Small intestine (tissue), 16 donors: ENCODE measurements at places on chromosomes 11 and 22. TPM values are rescaled to one million over a fixed set of nuclear protein-coding genes. Genes with fewer than 3 reads are reported as not detected.
A peak's percentile ranks its signal among the peaks of the same experiment; 100 is the strongest.

Gene BACE1
- 27.9 TPM for polyA plus RNA-seq

Gene KCNE3
- 17.0 TPM for polyA plus RNA-seq

DNA sequence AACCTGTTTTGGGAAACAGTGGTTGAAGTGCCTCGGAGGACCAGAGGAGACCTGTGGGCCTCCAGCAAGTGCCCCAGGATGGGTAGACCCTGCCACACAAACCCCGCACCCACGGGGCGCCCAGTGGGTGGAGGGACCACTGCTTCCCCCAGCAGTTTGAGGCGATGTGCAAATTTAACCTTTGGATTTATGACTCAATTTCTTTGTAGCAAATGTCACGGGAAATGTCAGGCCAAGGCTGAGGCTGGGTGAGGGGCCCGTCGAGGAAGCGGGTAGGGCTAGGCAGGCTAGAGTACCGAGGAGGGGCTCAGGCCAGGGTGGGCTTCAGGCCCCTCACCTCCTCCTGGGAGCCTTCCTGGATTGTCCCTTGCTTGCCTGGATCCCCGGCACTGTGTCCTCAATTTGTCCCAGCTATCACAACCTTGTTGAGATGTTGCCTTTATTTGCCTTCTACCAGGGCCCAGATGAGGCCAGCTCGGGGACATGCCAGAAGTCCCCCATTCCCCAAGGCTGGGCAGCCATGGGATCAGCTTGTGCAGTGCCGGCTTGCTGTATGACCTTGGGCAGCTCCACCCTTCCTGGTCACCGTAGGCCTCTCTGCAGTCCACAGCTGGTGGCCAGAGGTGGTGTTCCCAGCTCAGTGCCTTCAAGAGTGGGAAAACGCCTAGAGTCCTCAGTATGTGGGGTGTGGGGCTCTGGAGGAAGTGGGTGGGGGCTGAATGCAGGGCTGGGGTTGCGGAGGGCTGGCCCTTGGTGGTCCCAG, 39.5 kb upstream of the PRODH start:
- DNase-seq: no peak

DNA sequence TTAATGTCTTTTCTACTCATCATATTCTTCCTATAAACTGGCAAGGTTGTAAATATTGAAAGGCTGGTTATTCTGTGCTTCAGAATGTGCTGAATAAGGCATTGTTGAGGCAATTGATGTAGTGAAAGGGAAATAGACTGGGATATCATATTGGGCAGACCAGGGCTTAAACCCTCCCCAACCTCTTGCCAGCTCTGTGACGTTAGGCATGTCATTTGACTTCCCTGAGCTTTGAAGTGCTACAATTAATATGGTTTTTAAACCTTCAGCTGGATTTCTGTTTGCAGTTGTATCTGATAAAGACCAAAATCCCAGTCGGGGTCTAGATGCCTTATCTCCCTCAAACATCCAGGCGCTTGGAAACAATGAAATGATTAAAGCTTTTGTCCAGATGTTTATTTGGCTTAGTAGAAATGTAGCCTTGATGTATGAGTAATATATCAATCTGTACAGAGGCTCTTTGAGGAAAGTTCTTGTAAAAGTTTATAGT, 208.1 kb downstream of the DBX1 start:
- no peak for DNase-seq

- no peak for DNase-seq
Observed at GRCh38 chr11:86294026-86294425, 8.0 kb upstream of the HIKESHI start.

Gene PLA2G3
- 4.2 TPM for polyA plus RNA-seq

Gene ANKRD49
- polyA plus RNA-seq: 23.3 TPM

GRCh38 chr11:125279676-125280418, 115.3 kb downstream of the PKNOX2 start:
- DNase-seq: no peak

- DNase-seq: no peak
Observed at GRCh38 chr11:2980168-2980840, 11.8 kb downstream of the NAP1L4 start.

- DNase-seq: no peak
Observed at GRCh38 chr11:64396079-64396591, 37.2 kb downstream of the RPS6KA4 start.

- peak; percentile 43 for DNase-seq
Observed at GRCh38 chr22:33470456-33470855, 412.3 kb upstream of the SYN3 start.

Gene CRYBB1
- not detected for polyA plus RNA-seq

DNA sequence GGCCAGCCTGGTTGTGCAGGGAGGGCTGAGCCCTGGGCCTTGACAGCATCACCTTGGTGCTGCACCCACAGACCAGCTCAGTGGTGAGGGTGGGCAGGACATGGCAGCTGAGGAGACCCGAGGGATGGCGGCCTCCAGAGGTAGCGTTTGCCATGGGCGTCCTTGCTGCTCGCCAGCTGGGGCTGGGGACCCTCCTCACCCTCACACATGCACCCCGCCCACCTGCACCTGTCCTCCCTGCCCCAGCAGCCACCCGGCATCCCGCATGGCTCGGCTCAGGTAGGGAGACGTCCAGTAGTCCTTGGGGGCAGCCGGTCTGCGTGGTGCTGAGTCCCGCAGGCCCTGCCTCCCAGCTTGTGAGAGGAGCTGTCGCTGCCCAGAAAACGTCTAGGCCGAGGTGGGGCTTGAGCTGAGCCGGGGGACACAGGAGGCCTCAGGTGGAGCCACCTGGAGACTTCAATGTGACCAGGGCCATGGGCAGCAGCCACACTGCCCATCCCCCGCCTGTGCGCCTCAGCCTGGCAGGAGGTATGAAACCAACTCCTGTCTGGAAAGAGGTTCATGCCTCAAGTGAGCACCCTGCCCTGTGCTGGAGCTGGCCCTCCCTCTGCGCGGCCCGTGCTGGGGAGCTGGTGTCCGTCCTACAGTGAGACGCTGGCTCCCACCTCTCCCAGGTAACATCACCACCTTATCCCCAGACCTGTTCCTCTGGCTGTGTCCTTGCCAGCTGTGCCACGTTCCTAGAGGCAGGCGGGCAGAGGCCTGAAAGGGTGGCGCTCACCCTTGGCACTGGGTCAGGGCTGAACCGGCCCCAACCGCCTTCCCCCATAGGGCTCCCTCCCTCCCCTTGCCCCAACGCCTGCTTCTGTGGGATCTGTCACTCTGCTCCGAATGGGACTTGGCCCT, 3.3 kb upstream of the TRABD start:
- no peak for DNase-seq
